ENCODE measurements at places on chromosomes 5 and 9.

GRCh38 chr5:138737494-138738265, 15.5 kb upstream of the CTNNA1 start:
- no peak for DNase-seq
- peaks cover 20% of the 10 kb centered on the region for H3K4me1 ChIP-seq
- peaks cover 5% of the 10 kb centered on the region for H3K27me3 ChIP-seq
- H3K4me3 ChIP-seq: no peak overlapping the region

DNA sequence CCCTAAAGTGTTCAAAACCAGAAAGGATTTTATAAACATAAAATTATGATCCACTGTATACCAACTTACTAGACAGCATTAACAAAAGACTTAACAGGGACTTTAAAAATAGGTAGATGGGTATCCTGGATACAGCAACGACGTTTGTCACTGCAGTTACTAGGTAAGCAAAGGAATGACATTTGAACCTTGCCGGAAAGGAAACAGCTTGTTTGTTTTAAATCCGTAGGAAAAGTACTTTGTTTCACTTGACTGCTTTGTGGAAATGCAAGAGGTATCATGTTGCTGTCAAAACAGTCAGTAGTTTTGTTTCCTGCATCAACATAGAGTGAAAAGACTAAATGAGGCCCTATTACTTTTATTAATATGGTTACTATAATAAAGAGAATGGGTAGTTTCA, 122.9 kb downstream of the CDC42SE2 start:
- H3K27ac ChIP-seq: peak overlapping the region; percentile 42
- H3K4me1 ChIP-seq: peaks cover 33% of the 10 kb centered on the region
- H3K4me3 ChIP-seq: no peak overlapping the region
- no peaks in the 10 kb centered on the region for H3K27me3 ChIP-seq

GRCh38 chr5:130067364-130067763, 163.1 kb downstream of the CHSY3 start:
- DNase-seq: no peak
- no peak overlapping the region for H3K27ac ChIP-seq
- H3K4me3 ChIP-seq: no peak overlapping the region
- H3K4me1 ChIP-seq: no peaks in the 10 kb centered on the region

DNA sequence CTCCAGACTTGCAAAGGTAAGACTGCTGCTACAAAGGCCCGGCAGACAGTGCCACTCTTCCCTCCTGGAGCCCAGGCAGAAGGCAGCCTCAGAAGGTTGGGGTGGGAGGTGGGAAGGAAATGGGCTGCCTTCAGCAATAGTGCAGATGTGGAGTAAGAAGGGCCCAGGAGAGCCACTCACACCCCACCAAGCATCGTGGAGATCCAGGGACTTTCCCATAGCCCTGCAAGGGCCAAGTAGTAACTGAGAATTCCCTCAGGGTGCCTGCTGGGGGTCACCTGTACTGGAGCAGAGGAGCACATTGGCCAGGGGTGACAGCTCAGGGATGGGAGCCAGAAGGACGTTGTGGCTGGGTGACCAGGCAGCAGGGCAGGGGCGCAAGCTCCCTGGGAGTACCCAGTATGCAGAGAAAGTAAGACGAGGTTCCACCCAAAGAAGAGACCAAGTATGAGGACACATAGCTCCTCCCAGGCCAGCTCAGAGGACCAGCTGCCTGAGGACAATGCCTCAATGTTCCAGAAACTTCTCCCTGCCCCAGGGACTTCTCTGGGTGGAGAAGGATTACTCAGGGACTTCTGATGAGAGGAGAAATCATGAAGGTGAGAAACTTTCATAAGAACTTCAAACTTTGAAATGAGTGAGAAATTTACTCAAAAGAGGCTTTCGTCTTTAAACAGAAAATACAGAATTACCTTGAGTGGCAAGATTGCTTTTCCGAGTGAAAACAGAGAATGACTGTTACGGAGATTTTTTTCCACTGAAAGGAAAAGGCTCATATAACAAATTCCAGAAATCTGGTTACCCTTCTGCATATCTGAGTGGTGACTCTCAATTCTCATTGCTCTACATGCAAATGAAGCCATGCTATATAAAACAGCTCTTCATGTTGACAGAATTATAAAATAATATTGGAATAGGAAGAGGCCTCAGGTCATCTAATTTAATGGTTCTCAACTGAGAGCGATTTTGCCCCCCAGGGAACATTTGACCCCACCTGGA, 87.9 kb upstream of the TRIO start:
- no peak overlapping the region for H3K4me3 ChIP-seq
- no peak overlapping the region for H3K27ac ChIP-seq
- no peaks in the 10 kb centered on the region for H3K36me3 ChIP-seq
- no peak for DNase-seq
- peaks cover 18% of the 10 kb centered on the region for H3K27me3 ChIP-seq
- H3K4me1 ChIP-seq: no peaks in the 10 kb centered on the region

GRCh38 chr9:120946259-120946658, 19.7 kb upstream of the TRAF1 start:
- H3K27ac ChIP-seq: no peak overlapping the region
- H3K36me3 ChIP-seq: peaks cover 1% of the 10 kb centered on the region
- no peak for DNase-seq
- H3K4me1 ChIP-seq: peaks cover 16% of the 10 kb centered on the region

- peaks cover 55% of the 10 kb centered on the region for H3K27me3 ChIP-seq
- no peak for DNase-seq
- H3K36me3 ChIP-seq: no peaks in the 10 kb centered on the region
- H3K27ac ChIP-seq: no peak overlapping the region
- H3K4me3 ChIP-seq: no peak overlapping the region
Measured at GRCh38 chr9:132982458-132982857, 4.0 kb downstream of the GFI1B start.

DNA sequence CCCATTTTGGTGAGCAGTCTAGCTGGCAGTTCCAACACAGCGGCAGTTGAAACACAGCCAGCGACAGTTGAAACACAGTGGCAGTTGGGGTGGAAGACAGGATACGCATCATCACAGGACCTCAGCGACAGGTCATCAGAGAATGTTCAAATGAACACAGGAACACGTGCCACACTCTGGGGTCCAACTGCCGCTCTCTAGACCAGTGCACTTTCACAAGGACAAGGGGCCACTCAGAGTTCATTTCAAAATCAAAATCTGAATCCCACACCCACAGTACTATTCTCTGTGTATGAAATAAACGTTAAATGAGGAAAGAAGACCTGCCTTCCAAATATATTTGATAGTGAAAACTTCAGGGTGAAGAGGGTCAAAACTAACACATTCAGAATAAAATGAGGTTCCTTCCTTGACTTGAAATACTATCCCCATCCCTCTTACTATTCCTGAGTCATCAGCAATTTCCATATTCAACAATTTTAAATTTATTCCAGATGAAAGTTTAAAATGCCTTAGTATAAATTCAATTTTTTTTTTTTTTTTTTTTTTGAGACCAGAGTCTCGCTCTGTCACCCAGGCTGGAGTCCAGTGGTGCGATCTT, 53.0 kb upstream of the SIMC1 start:
- no peak for DNase-seq
- peaks cover 31% of the 10 kb centered on the region for H3K27me3 ChIP-seq
- no peaks in the 10 kb centered on the region for H3K36me3 ChIP-seq
- H3K27ac ChIP-seq: no peak overlapping the region
- H3K4me1 ChIP-seq: no peaks in the 10 kb centered on the region

DNA sequence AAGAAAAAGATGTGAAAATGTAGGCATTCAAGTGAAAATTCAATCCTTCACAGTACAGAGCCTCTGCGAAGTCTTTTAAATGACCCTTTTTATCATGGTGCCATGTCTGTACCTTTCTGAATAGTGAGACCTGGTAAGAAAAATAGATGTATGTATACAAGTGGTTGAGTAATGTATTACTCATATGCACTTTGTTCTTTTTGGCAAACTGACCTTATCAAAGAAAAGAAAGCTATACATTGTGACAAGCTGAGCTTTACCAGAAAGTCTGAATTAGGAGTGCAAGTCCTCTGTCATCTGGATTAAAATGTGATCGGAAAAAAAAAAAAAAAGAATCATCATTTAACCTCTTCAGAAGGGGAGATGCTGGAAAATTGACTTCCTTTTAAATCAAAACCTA, 356.4 kb upstream of the CCNH start:
- no peaks in the 10 kb centered on the region for H3K4me1 ChIP-seq
- H3K36me3 ChIP-seq: no peaks in the 10 kb centered on the region
- no peak overlapping the region for H3K4me3 ChIP-seq
- H3K27ac ChIP-seq: no peak overlapping the region

DNA sequence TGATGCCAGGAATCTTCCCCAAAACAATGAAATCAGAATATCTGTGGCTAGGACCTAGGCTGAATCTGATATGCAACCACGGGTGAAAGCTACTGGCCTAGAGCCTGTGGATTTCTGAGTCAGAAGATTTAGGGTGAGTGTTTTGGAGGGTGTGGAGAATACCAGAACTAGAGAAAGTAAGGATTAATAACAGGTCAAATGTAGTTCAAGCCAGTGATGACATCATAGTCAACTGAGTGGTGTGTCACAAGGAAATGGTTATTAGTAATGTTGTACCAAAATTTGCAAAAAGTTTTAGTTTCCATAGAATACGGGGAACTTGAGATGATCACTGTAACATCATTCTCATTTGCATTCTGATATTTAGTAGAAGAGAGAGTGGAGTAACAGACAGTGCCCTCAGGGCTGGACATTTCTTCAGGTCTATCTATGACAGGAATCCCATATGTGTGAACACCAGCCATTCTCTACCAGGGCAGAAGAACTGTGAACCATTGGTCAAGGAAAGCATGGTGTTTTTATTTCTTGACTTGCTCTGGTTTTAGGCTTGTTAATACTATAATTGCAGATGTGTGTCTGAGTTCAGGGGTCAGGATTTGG, 3.7 kb downstream of the GALNT12 start:
- peaks cover 14% of the 10 kb centered on the region for H3K27me3 ChIP-seq
- no peak for DNase-seq
- no peak overlapping the region for H3K4me3 ChIP-seq
- no peak overlapping the region for H3K27ac ChIP-seq
- H3K4me1 ChIP-seq: peaks cover 20% of the 10 kb centered on the region

DNA sequence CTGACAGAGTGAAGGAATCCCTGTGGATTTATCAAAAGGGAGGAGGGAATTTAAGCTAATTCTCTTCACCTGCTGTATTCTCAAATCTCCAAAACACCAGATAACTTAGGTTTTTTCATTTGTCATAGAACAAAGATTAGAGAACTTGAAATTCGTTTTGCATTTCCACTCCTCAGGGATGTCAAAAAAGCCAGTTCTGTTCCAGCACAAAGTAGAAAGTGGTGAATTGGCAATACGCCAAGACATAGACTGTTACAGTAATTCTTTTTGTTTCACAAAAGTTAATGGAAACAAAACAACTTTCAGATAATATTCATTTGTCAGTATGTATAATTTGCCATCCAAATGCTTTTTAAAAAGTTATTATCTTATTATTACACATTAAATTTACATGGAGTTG, 15.0 kb downstream of the S1PR3 start:
- no peaks in the 10 kb centered on the region for H3K36me3 ChIP-seq
- H3K4me3 ChIP-seq: no peak overlapping the region
- no peak for DNase-seq
- no peak overlapping the region for H3K27ac ChIP-seq
- H3K27me3 ChIP-seq: peaks cover 29% of the 10 kb centered on the region
- peaks cover 3% of the 10 kb centered on the region for H3K4me1 ChIP-seq

- no peak overlapping the region for H3K27ac ChIP-seq
- DNase-seq: no peak
- H3K4me1 ChIP-seq: no peaks in the 10 kb centered on the region
- H3K4me3 ChIP-seq: no peak overlapping the region
Measured at GRCh38 chr5:74266132-74266531, 374.4 kb downstream of the ENC1 start.
